ENCODE measurements at places on chromosomes 4 and X.

GRCh38 chr4:123031664-123032063 is 109.3 kb upstream of the NUDT6 start:
- no peak for DNase-seq

GRCh38 chrX:154784149-154784995 is 20.9 kb downstream of the MPP1 start:
- peak; percentile 37 for DNase-seq

DNA sequence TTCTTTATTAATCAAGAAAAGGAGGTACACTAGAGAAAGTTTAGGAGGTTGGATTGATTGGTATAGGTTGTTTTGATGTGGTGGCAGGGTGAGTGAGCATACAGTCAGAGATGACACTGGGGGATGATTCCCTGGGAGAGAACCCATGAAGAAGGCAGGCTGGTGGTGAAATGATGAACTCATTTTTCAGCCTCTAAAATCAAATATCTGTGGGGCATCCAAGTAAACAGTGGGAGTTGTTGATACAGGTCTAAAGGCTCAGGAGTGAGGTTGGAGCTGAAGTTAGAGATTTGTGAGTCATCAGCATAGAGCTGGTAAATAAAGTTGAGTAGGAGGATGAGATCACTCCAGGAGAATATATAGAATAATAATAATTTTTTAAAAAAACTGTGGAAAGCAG is 10.0 kb upstream of the AP1S2 start:
- DNase-seq = no peak

DNA sequence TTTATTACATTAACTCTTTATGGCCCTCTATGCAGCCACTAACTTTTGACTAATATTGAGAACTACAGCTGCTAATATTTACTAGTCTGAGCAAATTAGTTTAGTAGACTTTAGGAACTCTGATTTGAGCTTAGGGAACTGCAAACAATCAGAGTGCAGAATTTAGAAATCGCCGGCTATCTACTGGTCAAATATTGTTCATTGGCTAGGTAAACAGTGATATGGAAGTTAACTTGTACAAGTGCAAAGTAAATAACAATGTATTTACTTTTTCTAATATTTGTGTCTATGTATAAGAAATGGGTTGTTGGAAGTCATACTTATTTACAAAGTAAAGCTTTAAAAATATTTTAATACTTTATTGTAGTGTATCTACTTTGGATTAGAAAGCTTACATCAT is 279.6 kb downstream of the CFAP299 start:
- DNase-seq = no peak

GRCh38 chrX:82458207-82458754 is 1049.8 kb upstream of the POU3F4 start:
- no peak for DNase-seq

GRCh38 chr4:3215733-3216132 is 33.2 kb upstream of the MSANTD1 start:
- DNase-seq = no peak

DNA sequence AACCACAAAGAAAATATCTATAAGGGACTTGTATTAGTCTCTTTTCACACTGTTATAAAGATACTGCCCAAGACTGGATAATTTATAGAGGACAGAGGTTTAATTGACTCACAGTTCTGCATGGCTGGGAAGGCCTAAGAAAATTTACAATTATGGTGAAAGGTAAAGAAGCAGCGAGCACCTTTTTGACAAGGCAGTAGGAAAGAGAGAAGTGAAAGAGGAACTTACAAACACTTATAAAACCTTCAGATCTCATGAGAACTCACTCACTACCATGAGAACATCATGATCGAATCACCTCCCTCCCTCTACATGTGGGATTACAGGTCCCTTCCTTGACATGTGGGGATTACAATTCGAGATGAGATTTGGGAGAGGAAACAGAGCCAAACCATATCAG is 856.0 kb downstream of the TRAM1L1 start:
- DNase-seq = no peak

- DNase-seq = no peak
Measured at GRCh38 chrX:154379569-154379951, 465 bp downstream of the EMD start.

DNA sequence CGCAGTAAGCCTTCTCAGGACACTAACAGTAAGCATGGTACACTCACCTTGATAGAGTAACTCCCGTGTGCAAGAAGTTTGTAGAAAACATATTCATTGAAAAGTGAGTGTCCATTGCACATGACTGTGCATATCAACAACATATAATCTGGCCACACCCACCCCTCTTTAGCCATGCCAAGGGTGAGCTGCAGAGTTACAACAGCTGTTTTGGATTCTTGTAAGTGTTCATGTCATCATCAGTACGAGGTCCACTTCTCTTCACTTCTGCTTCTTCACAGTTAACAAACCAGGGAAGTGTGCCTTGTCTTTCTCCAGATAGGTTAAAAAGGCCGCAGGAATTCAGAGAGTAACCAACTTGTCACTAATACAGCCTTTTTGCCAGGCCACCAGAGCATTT is 116.6 kb downstream of the IRF2 start:
- DNase-seq = no peak

GRCh38 chr4:143517764-143518163 is 4.3 kb downstream of the SMARCA5 start:
- DNase-seq = no peak

GRCh38 chr4:31983246-31983645 is 1263.1 kb downstream of the PCDH7 start:
- DNase-seq = no peak

- no peak for DNase-seq
Measured at GRCh38 chrX:153627675-153628111, 19.3 kb upstream of the DUSP9 start.

DNA sequence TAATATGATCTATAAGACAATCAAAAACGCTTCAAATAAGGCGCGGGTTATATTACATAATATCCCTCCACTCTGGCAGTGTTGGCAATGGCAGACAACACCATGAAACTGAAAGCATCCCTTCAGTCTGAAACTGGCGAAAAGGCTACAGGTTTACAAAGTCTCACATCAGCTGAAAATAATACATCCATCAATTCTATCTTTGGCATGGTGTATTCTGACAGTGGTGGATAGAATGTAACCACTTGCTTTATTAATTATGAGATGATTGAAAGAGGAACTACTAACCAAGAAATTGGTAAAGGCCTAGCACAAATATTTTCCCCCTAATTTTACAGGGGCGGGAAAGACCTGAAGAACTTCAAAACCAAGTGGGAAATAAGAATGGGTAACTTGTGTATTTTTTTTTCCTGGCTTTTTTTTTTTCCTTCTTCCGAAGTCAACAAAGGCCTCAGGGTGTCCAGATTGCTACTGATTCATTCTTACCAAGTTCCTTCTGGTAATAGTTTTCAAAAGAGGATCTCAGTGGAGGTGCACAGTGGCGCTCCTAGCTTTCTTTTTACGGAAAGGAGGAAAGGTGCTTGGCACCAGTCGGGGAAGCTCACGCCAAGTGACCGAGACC is 728 bp downstream of the UBA6 start:
- peak; percentile 21 for DNase-seq

DNA sequence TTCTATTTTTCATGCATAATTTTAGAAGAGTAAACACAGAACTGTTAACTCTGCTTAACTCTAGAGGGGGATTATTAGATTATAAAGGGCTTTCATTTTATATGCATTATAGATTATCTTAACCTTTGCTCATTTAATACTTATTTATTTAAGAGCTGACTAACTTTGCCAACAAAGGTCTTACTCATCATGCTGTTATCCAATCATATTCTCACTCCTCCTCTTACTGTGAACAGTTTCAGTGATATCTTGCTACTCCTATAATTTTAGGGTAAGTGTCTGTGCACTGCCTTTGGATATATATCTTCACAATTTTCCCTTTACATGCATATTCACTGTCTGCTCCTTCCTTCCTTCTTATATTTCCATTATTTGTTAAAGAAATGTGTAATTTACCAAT is 1814.9 kb downstream of the STIM2 start:
- no peak for DNase-seq

- no peak for DNase-seq
Measured at GRCh38 chr4:187071946-187072600, 348.4 kb upstream of the FAT1 start.

GRCh38 chrX:69101683-69102251 is 63.5 kb downstream of the PJA1 start:
- DNase-seq = no peak

DNA sequence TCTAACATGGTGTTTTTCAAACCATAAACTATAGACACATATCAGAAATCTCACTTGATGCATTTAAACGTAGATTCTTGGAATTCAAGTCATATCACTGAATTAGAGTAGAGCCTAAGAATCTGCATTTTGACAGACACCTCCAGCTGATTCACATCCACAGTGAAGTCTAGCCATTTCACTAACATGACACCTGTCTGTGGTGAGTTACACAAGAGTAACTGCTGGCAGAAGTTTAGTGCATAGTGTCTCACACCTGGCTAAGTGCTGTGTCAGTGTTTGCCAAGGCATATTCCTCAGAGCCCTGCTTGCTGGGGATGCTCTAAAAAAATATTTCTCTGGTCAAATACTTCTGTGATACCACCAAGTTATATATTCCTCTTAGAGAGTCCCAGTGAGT is 237.5 kb upstream of the DIAPH2 start:
- no peak for DNase-seq

GRCh38 chrX:115332832-115333231 is 43.3 kb downstream of the LUZP4 start:
- DNase-seq = no peak

DNA sequence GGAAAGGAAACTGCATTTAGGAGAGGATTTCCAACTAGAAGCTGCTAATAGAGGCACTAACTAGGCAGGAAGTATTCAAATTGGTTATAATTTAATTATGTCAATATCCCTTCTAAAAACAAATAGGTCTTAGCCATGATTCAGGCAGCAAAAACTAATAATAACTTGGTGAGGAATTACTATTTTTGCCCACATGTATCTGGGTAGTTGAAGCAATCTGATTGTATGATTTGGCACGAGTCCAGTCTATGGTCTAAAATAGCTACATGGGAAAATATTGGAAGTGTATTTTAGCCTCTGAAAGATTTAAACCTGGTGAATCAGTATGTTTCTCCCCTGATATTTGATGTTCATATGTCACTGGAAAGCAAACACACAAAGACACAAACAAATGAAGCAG is 62.2 kb downstream of the MFAP3L start:
- no peak for DNase-seq

- no peak for DNase-seq
Measured at GRCh38 chr4:54802336-54802735, 144.6 kb downstream of the KIT start.

- no peak for DNase-seq
Measured at GRCh38 chrX:17397074-17397473, 22.1 kb downstream of the NHS start.

DNA sequence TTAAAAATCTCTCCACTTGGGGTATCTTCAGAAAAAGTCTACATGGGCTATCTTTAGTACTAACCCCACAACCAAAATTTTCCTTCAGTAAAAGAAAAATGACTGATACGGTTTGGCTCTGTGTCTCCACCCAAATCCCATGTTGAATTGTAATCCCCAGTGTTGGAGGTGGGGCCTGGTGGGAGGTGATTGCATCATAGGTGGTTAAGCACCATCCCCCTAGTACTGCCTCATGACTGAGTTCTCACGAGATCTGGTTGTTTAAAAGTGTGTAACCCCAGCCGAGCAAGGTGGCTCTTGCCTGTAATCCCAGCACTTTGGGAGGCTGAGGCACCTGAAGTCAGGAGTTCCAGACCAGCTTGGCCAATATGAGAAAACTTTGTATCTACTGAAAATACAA is 66.8 kb downstream of the USP46 start:
- peak; percentile 14 for DNase-seq

DNA sequence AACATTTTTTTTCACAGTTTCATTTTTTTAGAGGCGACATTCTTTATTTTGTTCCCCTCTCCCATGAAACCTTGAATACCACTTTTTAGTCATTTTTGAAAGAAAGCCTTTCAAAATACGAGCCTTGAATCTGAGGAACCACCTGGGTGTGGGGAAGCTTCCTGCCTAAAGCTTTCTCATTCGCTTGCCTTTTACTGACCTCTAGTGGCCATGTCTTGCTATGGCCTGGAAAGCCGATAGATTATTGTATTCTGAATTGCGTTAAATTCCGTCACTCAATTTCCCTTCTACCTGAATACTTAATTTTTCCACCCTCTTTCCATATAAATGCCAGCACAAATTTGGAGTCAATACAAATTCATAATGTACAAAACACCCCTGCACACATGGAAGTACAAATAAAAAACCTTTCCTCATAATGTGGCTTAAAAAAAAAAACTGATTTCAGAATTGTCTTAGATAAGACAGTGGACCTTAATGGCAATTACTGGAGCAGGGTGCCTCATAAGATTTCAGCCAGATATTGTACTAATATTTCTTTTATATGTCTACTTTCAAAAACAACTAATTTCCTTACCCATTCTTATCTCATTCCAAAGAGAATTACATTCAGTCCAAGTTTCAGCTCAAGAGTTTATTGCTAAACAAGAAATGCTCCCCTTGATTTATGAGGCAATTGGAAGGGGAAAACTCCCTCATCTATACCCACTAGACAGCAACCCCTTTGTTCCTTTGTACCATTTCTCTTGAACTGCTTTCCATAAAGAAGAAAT is 217.9 kb downstream of the CENPC start:
- peak; percentile 81 for DNase-seq

DNA sequence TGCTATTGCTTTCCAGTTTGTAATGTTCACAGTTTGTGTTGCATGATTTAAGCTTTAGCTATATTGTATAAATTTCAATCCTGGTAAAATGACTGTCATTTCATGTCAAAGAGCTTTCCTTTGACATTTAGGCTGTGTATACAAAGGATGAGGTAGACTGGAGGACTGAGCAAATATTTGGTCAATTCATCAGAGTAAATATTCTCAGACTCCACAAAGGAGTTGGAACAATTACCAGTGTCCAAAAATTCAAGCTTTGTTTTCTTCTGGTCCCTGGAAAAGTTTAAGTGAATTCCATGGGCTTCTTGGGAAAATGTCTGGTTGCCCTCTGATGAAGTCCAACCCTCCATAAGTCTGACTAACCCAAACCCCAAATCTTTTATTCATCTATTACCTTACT is 682.4 kb downstream of the DACH2 start:
- no peak for DNase-seq

- DNase-seq = no peak
Measured at GRCh38 chr4:135290136-135290535, 1088.5 kb upstream of the PABPC4L start.

DNA sequence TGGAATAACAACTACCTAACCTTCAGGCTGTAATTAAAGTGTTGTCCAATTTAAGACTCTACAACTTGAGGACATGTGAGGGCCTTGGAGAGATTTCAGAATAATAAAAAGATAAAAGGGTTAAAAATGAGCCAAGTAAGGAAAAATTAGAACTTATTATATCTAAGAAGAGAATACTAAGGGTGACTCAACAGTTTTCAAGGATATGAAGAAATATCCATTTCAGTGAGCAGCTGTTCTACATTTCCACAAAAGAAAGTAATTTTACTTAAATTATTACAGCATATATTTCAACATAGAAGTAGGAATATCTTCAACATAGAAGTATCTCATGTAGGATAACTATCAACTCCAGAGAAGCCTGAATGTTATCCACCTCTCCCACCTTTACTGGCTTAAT is 11.3 kb downstream of the SNX12 start:
- DNase-seq = no peak

Data from K562 (cell line).